ENCODE measurements at places on chromosomes 11 and 22.

- DNase-seq = no peak
These were observed 5.9 kb downstream of the RHOG start for GRCh38 chr11:3834664-3835461.

DNA sequence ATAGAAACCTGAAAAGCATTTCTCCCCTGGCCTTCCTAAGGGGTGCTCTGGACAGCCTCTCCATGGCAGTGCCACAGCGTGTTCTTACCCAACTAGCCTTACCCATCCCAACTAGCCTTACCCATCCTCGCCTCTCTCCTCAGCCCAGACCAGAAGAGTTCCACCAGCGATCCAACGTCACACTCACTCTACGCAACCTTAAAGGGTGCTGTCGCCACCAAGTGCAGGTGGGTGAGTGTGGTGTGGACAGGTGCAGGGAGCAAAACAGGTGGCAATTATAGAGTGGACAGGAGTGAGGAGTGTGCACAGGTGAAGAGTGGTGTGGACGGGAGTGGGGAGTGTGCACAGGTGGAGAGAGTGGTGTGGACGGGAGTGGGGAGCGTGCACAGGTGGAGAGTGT, 17.8 kb downstream of the TMEM121B start:
- DNase-seq = no peak

- no peak for DNase-seq
These were observed 123.4 kb downstream of the SWAP70 start for GRCh38 chr11:9787260-9787659.

GRCh38 chr22:44270556-44270880, 42.2 kb downstream of the SHISAL1 start:
- no peak for DNase-seq

- no peak for DNase-seq
These were observed 62.0 kb downstream of the TBC1D22A start for GRCh38 chr22:46824344-46824909.

DNA sequence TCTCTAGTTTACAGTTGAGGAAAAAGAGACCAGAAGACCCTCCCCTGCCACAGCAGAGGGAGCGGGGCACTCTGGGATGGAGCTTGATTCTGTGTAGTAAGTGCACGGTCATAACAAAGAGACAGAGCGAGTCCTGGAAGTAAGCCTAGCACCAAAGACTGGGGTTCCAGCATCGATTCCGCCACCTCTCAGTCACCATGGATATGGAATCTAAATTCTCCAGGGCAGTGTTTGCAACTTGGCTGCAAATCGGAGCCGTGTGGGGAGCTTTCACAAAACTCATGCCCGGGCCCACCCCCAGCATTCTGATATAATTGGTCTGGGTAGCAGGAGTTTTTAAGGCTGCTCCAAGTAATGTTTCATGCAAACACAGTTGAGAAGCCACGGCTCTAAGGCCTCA, 129.5 kb upstream of the OPCML start:
- DNase-seq = no peak

DNA sequence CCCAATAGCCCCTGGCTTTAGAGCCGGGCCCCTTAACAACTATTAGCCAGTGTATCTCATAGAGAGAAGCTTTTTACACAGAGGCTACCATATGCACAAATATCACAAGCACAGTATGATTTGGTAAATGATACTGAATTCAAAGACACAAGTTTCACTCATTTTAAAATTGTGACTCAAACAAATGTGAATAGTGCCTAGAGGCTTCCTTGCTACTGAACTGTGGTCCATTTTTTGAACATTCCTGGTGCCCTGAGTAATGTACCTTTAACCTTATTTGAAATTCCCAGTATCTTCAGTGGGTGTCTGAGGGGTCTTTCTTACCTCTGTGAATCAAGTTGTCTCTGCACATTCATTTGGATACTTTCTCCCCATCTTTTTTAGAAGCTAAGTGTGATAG, 156.2 kb downstream of the MAML2 start:
- DNase-seq = no peak

DNA sequence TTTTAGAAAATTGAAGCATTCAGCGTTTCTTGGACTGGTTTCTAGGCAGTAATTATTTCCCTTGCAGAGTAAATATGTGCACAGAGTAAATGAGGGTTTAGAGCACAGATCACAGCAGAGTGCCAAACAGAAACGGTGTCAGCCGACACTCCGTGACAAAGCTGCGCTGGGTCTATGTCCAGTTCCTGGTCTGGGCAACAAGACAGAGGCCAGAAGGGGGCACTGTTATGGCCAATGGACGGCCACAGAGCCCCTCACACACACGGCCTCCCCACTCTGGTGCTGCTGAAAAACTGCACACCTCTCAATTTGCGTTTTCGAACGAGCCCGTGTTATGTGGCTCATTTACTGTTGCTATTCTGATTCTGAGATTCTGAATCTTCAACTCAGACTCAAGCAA, 180.7 kb downstream of the MPPED1 start:
- no peak for DNase-seq

- no peak for DNase-seq
These were observed 762 bp downstream of the MTMR3 start for GRCh38 chr22:29883775-29884097.

DNA sequence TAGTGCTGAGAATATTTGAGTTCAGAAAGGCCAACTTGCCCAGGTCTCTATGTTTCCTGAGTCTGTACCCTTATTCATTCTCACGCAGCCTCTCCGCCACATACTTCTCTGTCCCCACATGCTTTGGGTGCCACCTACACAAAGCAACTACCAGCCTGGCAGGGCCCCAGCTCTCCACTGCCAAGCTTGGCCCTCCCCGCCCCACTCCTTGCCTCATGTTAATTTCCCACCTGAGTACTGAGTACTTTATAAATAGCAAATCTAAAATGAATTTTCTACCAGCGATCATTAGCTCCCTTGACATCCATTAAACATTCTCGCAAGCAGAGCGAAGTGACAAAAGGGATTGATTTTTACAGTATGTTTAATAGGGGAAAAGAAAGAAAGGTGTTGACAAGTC, 20.8 kb downstream of the NTM start:
- DNase-seq = no peak

GRCh38 chr11:73272680-73273038, 521 bp downstream of the P2RY6 start:
- no peak for DNase-seq

GRCh38 chr22:37187891-37188761, at the start of gene C1QTNF6:
C1QTNF6 (minus strand) TSS chr22:37188247; CDS start chr22:37188213, 34 bp downstream.
- DNase-seq = no peak

DNA sequence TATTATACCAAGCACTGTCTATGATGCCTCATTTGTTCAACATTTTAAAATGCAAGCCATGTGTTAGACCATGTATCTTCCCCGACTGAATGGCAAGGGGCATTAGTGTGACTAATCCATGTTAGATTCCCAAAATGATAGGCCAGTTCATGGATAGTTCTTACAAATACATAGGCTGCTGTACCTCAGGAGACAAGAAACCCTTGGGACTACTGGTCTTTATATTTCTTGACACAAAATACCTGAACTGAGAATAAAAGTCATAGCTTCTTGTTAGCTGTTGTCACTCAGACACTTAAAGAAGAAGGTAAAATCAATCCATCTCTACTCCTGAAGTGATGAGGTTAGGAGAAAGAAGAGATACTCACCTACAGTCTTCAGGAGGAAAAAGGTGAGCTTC, at the start of gene OR8D4:
Gene OR8D4, plus strand, starts transcription at position 301 of the 400 bp plus-strand sequence. CDS start 4,265 bp downstream, outside the sequence.
- no peak for DNase-seq

GRCh38 chr11:109040303-109040702, 375.4 kb downstream of the DDX10 start:
- no peak for DNase-seq

GRCh38 chr22:45441138-45441537, 27.6 kb downstream of the RIBC2 start:
- no peak for DNase-seq

DNA sequence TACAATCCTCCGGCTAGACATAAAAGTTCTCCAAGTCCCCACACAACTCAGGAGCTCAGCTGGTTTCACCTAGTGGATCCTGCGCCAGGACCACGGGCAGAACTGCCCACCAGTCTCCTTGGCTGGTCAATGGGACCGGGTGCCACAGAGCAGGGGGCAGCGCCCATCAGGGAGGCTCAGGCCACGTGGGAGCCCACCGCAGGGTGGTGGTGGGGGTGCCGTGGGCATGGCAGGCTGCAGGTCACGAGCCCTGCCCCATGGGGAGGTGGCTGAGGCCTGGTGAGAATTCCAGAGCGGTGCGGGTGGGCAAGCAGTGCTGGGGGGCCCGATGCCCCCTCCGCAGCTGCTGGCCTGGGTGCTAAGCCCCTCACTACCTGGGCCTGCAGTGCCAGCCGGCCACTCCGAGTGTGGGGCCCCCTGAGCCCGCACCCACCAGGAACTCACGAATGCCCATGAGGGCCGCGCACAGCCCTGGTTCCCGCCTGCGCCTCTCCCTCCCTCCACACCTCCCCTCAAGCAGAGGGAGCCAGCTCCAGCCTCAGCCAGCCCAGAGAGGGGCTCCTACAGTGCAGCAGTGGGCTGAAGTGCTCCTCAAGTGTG, 1091.9 kb upstream of the TENM4 start:
- DNase-seq = no peak

- DNase-seq = no peak
These were observed 70.7 kb upstream of the AKIP1 start for GRCh38 chr11:8839957-8840945.

DNA sequence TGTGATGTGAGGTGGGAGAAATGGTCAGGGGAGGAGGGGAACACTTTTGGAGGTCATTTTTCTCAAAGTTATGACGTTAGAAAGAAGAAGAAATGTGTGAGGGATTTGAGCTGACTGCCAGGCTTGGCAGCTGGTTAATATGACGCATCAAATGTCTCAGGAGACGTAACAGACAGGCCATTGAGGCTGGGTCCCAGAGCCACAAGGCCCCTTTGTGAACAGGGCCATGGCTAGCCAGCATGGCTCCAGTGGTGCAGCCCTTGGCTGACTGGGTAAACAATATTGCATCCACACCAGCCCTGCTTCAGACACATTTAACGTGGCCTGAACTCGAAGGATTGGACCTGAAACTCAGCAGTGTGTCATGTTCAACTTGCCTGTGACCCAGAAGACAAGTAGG, 34.3 kb downstream of the AMOTL1 start:
- DNase-seq = no peak

DNA sequence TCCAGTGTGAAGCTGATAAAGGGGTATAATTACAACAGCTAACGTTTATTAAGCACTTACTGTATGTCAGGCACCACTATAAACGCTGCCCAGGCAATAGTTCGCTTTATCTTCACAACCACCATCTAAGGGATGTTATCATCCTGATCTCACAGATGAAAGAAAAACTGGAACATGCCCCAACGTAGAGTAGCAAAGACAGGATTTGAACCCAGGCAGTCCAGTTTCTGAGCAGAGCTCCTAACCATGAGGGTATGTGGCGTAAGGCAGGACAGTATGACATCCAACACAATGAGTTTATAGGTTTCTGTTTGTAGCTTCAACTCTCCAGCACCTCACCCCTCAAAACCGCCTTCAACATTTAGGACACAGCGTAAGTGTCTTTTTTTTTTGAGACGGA, 59.5 kb downstream of the AHNAK start:
- DNase-seq = no peak

All from AG04450 (cell line).